EH (cell line): ENCODE measurements at places on chromosomes 11 and 22.

DNA sequence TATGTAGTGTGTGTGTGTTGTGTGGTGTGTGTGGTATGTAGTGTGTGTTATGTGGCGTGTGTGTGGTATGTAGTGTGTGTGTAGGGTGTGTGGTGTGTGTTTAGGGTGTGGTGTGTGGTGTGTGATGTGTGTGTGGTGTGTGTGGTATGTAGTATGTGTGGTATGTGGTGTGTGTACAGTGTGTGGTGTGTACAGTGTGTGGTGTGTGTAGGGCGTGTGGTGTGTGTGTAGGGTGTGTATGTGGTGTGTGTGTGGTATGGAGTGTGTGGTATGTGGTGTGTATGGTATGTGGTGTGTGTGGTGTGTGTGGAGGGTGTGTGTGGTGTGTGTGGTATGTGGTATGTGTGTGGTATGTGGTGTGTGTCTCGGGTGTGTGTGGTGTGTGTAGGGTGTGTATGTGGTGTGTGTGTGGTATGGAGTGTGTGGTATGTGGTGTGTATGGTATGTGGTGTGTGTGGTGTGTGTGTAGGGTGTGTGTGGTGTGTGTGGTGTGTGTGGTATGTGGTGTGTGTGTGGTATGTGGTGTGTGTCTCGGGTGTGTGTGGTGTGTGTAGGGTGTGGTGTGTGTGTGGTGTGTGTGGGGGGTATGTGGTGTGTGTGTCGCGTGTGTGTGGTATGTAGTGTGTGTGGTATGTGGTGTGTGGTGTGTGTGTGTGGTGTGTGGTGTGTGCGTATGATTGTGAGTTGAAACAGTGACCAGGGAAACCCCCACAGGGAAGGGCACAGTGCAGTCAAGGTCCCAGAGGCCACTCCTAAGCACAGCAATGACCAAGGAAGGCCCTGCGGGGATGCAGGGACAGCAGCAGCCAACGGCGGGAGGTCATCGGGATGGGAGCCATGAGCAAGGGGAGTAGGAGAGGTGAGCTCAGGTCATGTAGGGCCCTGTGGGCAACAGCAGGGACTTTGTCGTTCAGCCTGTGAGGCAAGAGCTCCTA, 2.9 kb upstream of the PPP6R2 start:
- peak; percentile 23 for DNase-seq

DNA sequence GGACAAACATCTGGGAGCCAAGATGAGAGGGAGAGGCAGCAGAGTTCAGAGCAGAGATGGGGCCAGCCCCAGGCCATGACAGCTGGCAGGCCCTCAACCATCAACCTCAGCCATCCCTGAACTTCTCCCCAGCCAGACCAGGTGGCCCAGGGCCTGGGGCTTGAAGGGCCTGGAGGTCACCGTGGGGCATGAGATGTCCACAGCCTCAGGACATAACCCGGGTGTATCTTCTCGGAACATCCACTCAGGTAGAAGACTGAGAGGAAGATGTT, 12.4 kb upstream of the SLC39A13 start:
- no peak for DNase-seq

DNA sequence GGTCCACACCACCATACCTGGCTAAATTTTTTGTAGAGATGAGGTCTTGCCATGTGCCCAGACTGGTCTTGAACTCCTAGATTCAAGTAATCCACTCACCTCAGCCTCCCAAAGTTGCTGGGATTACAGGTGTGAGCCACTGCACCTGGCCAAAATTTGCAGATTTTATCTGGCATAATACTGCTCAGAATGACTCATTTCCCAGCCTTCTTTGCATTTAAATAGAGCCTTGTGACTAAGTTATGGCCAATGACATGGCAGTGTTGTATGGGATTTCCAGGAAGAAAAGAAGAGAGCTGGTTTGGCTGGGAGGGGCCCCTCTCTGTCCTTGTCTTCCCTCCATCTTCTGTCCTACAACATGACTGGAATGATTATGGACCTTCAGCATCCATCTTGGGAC, 55.8 kb downstream of the CCDC34 start:
- DNase-seq, result no peak

- no peak for DNase-seq
These were observed 339.8 kb upstream of the NARS2 start for GRCh38 chr11:78914503-78914902.

DNA sequence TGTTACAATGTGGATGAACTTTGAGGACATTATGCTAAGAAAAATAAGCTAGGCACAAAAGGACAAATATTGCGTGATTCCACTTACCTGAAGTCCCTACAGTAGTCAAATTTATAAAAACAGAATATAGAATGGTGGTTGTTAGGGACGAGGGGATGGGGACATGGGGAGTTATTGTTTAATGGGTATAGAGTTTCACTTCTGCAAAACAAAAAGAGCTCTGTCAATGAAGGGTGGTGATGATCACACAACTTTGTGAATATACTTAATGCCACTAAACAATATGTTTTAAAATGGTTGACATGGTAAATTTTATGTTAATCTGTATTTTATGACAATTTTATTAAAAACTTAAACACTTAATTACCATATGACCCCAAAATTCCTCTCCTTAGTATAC, 26.1 kb downstream of the INTS4 start:
- no peak for DNase-seq

DNA sequence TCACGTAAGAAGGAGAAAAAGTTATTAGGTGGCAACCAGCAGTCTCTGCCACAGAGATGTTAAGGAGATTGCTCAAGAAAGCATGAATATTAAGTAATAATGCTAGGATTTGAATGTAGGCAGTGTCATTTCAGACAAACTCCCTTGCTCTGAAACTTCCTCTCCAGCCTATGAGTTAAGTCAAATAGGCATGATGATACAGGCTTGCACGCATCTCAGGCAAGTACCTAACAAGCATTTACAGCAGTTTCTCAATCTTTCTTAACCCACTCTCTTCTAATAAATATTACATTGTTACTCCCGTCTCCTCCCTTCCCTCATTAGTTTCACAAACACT, 72.7 kb downstream of the RAB38 start:
- no peak for DNase-seq

GRCh38 chr11:69402251-69402887, 79.1 kb upstream of the LINC01488 start:
- DNase-seq, result no peak

DNA sequence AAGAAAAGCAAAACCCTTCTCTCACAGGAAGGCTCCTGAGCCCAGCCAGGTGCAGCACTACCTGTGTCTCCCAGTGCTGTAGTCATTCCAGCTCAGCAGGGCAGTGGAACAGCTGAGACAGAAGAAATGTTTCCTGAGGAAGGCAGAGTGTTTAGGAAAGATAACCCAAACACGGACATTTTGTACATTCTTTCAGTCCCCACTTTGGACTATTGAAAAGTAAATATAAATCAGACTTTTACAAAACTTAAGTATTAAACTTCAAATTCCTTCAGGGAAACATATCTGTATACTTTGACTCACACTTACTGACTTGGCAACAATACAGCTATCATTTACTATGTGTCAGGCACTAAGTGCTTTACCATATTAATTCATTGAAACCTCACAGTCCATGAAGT, 40.4 kb downstream of the RRAS2 start:
- DNase-seq, result peak; percentile 43

DNA sequence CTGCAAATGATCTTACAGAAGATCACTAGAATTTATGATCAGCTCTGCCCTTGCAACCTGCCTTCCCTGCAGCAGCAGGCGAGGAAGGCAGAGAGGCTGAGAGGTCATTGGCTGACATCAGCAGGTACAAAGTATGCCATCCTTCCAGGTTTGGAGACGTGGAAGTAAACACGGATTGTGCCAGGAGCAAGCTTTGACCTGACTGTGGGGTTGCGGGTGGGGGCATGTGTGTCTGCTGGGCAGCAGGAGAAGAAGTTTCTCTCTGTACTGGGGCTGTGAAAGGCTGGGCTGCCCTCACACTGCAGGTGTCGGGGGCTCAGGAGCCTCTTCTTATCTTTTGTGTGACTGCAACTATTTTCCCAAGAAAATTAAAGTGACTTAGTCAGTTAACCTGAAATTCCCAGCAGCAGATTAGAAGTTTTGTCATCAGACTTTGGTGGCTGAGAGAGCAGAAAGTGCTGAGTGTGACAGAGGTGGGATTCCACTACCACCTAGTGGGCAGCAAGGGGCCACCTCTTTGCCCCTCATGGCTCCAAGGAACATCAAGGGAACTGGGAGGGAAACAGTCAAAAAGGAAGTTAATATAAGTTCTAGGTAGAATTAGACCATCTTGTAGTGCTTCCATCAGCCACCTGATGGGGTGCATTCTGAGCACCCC, 565.9 kb downstream of the ETS1 start:
- peak; percentile 55 for DNase-seq

- DNase-seq, result no peak
These were observed 663 bp upstream of the LARGE2 start for GRCh38 chr11:45921561-45922424.

GRCh38 chr11:70352601-70353000, 45.7 kb upstream of the CTTN start:
- no peak for DNase-seq
